ENCODE measurements at places on chromosomes 4 and X.

DNA sequence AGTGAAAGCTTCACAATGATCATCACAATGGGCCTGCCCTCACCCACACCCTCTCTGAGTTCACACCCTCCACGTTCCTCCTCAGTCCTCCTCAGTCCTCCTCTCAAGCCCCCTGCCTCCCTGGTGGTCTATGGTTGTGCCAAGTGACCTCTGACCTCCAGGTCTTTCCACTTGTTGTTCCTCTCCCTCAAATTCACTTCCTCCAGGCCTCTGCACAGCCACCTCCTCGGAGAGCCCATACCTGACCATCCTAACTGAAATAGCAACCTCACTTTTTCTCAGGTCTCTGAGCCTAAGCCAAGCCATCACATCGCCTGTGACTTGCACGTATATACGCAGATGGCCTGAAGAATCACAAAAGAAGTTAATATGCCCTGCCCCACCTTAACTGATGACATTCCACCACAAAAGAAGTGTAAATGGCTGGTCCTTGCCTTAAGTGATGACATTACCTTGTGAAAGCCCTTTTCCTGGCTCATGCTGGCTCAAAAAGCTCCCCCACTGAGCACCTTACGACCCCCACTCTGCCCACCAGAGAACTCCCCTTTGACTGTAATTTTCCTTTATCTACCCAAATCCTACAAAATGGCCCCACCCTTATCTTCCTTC is 293.4 kb upstream of the TENM3 start:
- DNase-seq = no peak

GRCh38 chrX:39856472-39857121 is 241.2 kb downstream of the BCOR start:
- no peak for DNase-seq

- no peak for DNase-seq
Measured at GRCh38 chrX:141642979-141643378, 53.5 kb downstream of the SPANXA2 start.

DNA sequence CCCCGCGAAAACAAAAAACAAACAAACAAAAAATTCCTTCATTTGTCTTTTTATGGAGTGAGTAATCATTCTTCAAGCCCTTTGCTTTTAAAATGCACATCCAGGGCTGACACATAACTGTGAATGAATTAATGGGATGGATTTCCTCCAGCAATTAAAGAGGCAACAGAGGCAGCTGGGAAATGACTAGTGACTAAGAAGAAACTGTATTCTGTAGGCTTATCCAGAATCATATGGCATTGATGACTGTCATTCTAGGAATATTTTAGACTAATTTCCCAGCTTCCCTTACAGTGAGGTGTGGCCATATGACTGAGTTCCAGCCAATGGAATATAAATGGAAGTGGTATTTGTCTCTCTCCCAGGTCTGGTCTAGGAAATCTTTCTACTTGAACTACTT is 46.8 kb upstream of the PDE5A start:
- DNase-seq = no peak

DNA sequence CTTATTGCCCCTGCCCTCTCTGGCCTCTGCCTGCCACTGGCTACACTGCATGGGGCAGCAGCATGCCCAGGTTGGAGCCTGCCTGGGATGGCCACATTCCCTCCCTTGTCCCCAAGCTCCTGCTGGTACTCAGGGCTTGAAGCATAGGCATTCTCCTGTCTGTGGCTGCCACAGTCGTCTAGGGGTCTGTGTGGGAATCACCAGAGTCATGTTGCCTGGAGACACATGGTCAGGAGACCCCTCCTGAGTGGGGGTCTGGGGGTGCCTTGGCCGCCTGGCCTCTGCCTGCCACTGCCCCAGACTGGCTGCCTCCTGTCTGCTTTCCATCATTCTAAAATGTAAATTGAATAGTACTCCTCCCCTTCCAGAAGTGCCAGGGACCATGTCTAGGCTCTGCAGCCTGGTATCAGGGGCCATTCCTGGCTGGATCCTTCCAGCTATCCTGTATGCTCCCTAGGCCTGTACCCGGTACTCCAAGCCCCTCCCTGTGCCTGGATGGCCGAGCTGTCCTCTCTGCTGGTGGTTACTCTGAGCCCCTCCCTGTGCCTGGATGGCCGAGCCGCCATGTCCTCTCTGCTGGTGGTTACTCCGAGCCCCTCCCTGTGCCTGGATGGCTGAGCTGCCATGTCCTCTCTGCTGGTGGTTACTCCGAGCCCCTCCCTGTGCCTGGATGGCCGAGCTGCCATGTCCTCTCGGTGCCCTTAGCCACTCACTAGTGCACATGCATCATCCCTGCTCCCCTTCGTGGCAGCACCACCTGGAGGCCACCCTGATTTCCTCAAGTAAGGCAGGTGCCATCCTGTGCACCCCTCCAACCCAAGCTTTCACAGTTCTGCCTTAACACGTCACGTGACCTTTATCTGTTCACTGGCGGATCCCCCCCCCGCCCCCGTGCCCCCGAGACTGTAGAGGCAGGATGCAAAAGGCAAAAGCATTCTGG is 5.5 kb upstream of the NKX1-1 start:
- DNase-seq = peak; percentile 70

DNA sequence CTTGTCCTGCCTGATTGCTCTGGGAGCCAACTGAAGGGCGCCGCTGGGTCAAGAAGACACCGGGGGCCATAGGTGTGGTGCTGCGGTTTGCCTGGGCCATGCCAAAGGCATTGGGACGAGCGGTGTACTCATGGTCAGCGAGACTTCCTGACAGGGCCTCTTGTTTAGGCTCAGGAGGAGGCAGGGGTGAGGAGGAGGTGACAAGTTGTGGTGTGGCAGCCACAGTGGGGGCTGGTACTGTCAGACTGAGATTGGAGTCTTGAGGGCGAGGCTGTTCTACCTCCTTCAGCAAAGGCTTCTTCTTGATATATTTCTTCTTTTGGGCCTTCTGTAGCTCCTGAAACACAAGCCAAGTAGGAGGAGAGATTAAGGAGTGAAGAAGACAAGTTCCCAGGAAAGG is 104.1 kb downstream of the PHF8 start:
- DNase-seq = no peak

- no peak for DNase-seq
Measured at GRCh38 chr4:37908488-37909331, 17.8 kb downstream of the TBC1D1 start.

DNA sequence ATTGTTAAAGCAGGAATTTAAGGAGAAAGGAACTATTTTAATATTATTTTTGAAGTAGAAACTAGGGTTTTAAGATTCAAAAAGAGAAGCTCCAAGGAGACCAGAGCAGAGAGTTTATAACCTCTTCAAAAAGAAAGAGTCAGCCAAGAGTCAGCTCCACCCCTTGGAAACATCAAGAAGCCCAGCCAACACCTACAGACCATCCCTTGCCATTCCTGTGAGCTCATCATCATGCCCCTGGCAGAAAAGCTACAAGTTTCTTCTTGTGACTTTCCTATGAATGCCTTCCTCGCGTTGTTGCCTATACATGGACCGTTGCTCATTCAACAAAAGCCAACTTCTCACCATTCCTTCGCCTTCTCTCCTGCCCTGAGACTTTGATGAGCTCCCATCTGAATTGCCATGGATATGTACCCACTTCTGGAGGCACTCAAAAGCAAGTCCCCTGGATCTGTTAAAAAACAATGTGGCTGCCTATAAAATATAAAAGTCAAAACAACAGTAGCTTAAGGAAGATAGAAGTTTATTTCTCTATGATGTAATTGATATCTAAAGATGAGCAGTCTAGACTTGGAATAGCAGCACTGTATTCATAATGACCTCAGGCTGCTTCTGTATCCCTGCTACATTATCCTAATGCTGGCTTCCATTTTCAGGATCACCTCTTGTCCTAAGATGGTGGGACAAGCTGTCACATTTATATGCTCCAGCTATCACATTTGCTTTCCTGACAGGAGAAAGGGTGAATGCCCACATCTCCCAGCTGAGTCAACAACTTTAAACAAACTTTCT is 20.3 kb downstream of the PLRG1 start:
- DNase-seq = no peak

DNA sequence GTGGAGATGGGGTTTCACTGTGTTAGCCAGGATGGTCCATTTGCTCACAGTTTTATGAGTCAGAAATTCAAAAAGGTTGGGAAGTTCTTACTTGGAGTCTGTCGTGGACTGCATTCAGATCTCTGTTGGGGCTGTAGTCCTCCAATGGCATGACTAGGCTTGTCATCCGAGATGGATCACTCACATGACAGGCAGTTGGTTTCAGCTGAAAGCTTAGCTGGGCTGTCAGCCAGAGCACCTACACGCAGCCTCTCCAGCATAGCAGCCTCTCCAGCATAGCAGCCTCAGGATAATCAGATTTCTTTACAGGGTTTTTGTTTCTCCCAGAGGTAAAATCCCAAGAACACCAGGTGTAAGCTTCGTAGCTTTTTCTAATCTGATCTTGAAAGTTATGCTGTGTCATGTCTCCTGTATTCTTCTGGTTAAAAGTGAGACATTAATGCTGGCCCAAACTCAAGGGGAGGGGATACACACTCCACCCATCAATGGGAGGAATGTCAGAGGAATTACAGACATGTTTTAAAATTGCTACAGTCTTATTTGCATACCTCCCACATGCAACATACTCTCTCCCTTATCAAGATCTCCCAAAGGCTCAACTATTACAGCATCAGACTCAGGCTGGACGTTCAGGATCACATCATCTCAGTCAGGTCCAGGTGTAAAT is 31.6 kb upstream of the SOD3 start:
- DNase-seq = no peak

DNA sequence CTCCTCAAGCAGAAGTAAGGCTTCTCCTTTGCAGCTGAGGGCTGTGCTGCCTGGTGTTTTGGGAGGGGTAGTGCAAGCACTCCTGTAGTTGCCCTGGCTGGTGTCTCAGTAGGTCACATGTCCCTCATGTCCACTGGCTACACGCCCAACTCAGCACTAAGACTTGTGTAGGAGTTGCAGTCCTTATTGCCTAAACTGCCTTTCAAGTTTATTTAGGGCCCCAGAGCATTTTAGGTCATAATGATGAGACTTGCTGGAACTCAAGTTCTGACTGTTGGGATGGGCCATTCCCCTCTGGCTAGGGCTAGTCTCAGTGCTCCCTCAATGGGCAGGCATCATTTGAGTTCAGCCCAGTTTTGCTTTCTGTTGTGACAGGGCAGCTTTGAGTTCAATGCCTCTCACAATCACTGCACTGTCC is 44.1 kb downstream of the PPM1K start:
- DNase-seq = no peak

- no peak for DNase-seq
Measured at GRCh38 chrX:37692918-37693317, 7.3 kb downstream of the XK start.

DNA sequence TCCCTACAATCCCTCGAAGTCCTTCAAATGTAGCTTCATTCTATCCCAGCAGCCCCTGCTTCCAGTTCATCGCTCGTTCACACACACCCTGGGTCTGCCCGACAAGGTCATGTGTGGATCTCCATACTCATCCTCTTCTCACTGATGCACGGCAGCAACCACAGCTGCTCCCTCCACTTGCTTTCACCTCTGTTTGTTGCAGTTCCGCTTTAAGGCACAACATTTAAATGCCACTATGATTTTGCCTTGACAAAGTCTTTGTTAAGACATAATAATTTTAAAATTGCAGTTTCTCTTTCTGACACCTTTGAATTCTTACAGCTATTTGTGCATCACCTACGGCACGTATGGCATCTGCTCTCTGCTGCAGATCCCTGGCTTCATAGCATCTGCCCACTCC is 1.8 kb downstream of the ODAPH start:
- no peak for DNase-seq

- no peak for DNase-seq
Measured at GRCh38 chr4:38948551-38948950, 80.9 kb downstream of the FAM114A1 start.

DNA sequence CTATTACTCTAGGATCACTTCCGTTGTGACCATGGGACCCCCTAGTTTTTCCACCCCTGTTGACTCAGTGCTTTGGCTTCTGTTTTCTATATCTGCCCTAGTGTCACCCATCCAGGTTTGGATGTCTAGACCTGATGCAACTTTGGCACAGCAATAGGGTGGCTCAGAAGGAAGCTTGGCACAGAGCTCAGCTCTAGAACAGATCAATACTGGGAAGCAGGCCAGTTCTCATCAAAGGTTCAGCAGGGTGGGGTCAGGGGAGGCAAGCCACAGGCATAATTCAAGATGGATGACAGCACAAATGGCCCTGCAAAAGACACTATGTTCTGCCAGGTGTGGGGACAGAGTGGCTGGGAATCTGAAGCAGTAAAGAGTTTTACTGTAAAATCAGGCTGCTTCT is 74.2 kb upstream of the EGFL6 start:
- no peak for DNase-seq

DNA sequence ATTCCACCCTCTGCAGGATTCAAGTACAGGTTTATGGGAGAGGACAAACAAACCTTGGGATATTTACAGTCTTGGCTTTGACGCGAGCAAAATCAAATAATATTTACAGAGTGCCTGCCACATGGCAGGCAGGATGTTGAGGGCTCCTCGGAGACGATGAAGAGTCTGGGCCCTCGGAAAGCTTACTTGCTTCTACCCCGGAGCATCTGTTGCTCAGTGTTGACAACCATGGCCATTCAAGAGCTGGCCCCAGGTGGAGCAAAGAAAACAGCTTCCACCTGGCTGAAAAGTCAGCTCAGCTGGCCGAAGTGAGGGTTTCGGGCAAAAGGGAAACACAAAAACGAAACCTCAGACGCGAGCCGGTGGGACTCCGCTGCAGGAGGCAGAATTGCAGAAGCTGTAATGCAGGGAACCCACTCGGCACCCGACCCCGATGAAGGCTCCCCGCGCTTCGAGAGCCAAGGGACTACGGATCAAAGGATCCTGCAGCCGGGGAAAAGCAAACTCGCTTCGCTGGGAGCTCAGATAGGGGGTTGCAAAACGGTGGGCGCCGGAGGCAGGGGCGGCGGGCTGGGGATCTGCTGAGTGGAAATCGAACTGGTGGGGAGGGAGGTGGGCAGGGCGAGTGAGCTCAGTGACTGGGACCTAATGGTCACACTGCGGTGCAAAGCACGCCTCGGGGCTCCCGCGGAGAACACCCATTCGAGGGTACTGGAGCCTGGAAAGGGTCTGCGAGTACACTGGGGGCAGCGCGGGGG is 805 bp downstream of the ATP8A1 start:
- DNase-seq = peak; percentile 75

DNA sequence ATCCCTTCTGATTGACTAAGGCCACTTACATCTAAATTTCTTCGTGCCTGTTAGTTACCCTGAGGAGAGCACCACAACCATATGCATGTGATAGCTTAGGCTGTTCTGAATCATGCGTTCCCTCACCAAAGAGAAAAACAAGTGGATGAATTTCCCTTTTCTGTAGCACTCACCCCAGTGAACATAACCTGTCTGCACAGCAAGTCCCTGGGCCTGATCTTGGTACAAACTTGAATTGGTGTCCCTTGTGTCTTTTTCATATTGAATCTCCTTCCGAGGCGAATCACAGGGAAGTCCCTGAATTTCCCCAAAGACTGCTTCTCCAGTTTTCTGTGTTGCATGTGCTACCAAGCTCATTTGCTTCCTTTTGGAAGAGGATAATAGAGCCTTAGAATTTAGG is 100.4 kb downstream of the KLHL8 start:
- DNase-seq = no peak

GRCh38 chrX:79096145-79096556 is 48.3 kb upstream of the GPR174 start:
- DNase-seq = no peak

Data from chondrocyte (in vitro differentiated cells).